ENCODE measurements at places on chromosomes 11 and 22. TPM values are rescaled to one million over a fixed set of nuclear protein-coding genes. Genes with fewer than 3 reads are reported as not detected.

DNA sequence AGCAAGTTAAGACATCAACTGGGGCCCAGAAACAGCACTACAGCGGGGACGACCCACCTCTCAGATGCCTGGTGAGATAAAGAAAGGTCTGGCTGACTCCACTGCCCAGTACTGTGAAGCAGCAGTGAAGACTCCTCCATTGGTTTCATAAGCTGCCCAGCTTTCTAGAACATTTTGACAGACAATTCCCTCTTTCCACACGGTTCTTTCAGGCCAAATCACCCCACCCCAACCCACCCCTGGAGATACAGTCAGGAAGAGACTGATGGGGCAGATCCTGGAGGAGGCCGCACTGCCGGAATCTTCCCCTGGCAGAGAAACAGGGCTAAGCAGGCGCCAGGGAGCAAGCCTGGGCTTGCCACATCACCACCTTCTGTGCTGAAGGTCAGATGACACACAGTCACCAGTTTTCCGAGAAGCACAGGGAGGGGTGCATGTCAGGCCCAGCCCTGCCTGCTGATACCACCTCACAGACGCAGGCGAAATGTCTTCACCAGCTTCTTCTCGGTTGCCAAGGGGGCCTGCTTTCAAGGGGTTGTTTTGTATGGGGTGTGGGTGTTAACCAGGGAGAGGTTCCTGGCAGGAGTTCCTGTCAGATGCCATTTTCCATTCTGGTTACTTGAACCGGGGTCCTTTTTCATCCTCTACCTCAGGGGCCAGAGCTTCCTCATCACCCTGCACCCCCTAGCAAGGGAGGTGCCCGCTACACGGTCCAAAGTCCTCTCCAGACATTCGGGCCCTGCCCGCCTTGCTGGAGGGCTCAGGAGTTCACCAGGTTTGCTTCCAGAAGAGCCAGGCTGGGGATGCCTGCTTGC lies 1.4 kb upstream of the NEAT1 start:
- DNase-seq: peak; percentile 90

DNA sequence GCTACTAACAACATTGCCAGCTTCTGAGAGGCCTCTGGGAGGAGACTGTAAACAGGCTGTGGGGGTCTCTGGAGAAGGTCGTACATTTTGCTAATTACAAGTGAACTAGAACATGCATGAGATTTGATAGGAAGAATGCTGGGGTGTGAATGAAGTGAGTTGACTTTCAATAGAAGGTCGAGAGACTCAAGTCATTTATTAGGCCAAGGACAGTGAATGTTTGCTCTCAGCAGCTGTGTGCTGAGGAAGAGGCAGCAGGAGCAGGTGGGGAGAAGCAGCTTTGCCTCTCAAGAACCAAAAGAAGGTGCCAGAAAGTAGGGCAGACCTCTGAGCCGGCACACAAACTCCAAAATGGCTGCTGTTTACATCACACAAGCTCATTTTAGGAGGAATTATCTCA lies 91.7 kb downstream of the PIWIL4 start:
- no peak for DNase-seq

Gene CHKA
- 24.5 TPM for total RNA-seq

- DNase-seq: no peak
Observed at GRCh38 chr11:27558401-27558800, 51.8 kb upstream of the LIN7C start.

DNA sequence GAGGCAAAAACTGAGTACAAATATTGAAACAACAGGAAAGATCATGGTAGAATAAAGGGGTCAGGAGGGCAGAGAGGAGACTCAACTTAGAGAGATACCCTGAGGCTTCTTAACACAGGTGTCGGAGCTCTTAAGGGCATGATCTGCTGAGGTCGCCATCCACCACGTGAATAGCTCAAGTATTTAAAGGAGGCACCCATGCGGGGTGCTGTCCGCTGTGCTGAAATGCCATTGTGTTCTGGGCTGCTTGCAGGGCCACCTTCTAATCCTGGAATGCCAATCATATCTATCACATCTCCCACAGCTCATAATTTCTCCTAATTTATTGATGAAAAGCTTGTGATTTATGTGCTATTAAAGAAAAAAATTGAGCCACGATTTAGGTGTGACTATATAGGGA lies 90.2 kb downstream of the SEZ6L start:
- peak; percentile 23 for DNase-seq

DNA sequence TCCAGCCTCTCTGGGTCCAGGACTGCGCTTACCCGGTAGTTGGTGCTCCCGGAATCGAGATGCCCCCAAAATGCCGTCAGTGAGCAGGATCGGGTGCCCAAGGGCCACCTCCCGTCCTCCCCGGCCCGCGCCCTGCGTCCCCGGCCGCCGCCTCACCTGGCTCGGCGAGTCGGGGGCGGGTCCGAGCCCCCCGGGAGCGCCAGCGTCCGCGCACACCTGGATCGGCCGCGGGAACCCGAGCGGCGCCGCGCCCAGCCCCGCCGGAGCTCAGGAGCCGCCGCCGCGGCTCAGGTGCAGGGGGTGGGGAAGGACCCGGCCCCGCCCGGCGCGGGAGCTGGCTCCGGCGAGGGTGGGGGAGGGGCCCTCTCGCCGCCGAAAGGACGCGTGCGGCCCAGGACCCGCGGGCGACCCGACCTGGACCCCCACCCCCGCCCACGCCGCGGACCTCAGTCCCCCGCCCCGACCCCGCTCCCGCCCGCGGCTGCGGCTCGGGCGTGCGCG lies at the start of gene SHANK2:
Gene SHANK2, minus strand, starts transcription at position 309 of the 501 bp plus-strand sequence. CDS start 105,251 bp downstream, outside the sequence.
- DNase-seq: no peak

GRCh38 chr22:37705205-37705604 lies 8.4 kb downstream of the TRIOBP start:
- DNase-seq: no peak

Gene HORMAD2
- not detected for total RNA-seq

- no peak for DNase-seq
Observed at GRCh38 chr22:22201930-22202343, 42.6 kb upstream of the VPREB1 start.

Gene VPREB1
- total RNA-seq: 3.5 TPM

Gene NLRP14
- total RNA-seq: under 0.01 TPM

Gene MMP7
- 1.3 TPM for total RNA-seq

Gene TENM4
- under 0.01 TPM for total RNA-seq

DNA sequence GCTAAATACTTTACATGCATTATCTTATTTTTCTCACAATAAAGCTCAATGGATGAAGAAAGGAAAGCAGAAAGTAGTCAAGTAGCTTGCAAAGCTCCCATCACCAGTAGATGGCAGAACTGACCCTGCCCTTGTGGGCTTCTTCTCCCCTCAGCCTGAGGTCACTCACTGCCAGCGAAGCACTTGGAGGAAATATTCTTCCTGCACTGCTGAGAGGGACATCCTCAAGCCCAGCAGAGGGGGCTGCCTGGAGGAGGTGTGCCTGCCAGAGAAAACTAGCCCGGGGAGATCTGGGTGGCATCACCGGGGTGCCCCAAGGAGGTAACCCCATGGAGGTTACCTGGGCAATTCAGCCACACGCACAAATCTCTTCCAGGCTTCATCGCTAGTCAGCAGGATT lies 6.6 kb downstream of the APOL4 start:
- no peak for DNase-seq

Gene GLB1L2
- 1.3 TPM for total RNA-seq

DNA sequence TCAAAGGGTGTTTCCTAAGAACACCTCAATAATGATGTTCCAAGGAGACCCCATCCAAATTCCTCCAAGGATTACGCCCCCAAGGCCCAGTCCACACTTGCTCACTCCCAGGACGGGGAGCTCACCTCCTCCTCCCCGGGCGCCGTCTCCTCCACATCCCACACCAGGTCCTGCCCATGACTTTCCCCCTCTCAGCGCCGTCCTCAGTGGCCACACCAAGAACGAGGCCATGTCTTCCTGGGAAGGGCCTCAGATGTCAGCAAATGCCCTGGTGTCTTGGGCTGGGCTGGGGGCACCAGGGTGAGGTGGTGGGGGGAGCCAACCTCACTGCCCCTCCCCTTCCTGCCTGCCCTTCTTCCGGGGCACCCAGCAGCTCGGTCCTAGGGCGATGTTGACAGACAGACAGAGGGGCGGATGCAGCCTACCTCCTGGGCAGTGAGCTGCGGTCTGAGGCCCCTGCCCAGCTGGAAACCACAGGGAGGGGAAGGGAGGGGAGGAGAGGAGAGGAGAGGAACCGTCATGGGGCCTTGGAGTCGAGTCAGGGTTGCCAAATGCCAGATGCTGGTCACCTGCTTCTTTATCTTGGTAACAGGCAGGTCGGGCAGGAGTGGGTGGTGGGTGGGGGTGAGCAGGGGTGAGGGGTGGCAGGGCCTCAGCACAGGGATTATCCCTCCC lies at the start of the genes C11orf21 and TSPAN32:
Gene C11orf21, minus strand, starts transcription at position 288 of the 675 bp plus-strand sequence. Its CDS starts 110 bp downstream, at position 178.
Gene TSPAN32, plus strand, starts transcription at position 383 of the 675 bp plus-strand sequence. Its CDS starts 137 bp downstream, at position 520.
- DNase-seq: peak; percentile 89

- no peak for DNase-seq
Observed at GRCh38 chr11:76266286-76267100, 60.2 kb upstream of the WNT11 start.

- no peak for DNase-seq
Observed at GRCh38 chr22:28329186-28330073, 350.2 kb downstream of the TTC28 start.

DNA sequence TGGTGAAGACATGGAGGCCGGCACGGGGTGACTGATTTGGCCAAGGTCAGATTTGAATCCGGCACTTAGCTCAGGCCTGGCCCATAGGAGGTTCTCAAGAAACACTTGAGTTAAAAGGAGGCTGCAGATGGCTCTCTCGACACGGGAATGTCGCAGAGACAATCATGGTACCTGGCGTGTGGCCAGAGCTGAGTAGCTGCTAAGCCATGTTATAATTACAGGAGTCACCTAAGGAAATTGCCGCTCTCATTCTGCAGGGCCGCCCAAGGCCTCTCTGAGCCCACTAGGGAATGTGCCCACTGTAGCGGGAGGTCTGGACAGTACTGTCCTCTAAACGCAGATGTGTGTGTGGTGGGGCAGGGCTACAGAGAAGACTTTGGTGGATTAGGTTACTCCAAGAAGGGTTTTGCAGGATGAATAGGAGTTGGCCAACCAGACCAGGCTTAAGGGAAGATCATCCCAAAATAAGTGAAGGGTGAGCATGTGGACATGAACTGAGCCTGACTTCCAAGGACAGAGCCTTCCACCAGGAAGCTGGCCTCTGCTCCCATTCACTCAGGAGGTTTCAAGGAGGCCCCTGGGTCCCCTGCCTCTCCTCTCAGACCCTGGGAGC lies 19.3 kb upstream of the PRR5 start:
- no peak for DNase-seq

DNA sequence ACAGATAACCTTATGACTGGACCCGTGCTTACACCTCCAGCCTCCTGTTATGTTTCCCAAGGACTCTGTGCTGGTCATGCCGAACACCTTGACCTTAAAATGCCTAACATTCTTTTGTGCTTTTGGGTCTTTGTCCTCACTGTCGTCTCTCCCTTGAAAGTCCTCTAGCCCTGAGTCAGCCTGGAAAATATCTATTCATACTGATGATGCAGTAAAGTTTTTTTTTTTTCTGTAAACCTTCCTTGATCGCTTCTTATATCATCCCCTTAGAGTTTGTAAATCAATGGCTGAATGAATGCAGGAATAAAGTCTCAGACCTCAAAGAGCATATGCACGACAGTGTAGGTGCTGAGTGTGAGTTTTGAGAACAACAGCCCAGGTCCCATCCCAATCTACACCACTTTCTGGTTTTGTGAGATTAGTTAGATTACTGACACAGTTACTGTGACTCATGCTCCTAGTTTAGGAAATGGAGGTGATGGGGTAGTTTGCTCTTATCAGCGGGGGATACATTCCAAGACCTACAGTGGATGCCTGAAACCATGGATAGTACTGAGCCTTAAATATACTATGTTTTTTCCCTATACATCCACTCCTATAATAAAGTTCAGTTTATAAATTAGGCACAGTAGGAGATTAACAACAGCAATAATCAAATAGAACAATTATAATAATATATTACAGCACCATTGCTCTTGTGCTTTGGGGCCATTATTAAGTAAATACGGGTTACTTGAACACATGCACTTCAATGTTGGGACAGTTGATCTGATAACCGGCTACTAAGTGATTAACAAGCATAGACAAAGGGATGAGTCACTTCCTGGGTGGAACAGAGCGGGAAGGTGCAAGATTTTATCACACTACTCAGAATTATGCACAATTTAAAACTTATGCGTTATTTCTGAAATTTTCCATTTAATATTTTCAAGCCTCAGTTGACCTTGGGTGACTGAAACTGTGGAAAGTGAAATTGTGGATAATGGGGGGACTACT lies 8.6 kb downstream of the TCN1 start:
- no peak for DNase-seq

DNA sequence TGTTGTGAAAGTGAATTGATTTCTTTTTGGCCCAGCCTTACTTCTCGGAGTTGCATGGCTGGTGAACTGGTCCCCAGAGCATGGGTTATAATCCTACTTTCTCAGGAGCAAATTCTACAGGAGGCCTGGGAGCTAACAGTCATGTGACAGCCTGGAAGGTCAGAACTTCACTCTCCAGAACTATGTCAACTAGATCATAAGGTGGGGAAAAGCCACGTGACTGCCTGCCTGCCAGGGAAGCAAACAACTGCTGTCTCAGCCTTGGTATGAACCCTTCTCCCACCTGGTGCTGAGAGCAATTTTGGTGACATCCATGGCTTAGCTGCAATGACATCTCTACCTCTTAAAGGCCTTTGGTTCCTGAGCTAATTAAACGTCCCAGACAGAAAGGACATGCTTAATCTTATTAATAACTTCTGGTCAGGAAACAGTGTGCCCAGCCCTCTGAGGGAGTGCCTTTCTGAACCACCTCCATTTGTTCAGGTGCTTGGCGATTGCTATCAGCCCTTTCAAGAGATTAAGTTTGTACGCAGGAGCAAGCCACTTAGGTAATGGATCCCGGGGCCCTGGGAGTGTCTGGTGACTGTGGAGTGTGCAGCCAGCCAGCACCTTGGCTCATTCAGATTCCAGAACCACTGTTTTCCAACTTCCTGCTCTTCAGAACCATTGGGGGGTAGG lies 1.4 kb upstream of the CREB3L1 start:
- DNase-seq: no peak

GRCh38 chr11:116644941-116645305 lies 127.9 kb downstream of the BUD13 start:
- no peak for DNase-seq

Gene BTBD18
- total RNA-seq: not detected

GRCh38 chr22:24185001-24185500 lies 3.8 kb downstream of the SUSD2 start:
- no peak for DNase-seq

GRCh38 chr22:34255042-34255441 lies 334.8 kb upstream of the LARGE1 start:
- DNase-seq: no peak

DNA sequence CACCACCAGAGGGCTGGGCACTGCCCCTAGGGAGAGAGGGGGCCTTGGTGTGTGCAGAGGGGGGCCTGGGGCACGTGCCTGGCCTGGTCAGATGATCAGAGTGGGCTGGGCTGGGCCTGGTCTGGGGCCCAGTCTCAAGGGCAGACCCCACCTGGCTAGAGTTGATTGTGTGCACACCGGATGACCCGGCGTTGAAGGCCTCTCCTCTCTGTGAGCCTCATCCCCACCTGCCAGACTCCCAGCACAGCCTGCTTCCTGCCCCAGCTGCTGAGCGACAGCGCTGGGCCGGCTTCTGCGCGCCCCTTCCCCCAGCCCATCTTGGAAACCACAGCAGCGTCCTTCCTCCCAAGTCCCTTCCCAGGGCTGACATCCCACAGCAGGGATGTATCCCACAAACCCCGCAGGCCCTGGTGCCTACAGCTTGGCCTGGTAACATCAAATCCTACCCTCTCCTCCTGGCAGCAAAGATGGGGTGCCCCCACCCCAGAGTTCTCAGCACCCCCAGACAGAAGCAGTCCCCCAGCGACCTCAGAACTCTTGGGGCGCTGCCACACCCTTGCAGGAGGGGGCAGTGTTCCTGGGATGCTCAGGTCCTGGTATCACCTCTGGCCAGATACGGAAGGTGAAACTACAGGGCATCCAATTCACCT lies 11.0 kb upstream of the TSSC4 start:
- no peak for DNase-seq
